ENCODE measurements at places on chromosomes 4 and X.

GRCh38 chr4:9921326-9921725, 100.0 kb downstream of the SLC2A9 start:
- DNase-seq, result no peak

DNA sequence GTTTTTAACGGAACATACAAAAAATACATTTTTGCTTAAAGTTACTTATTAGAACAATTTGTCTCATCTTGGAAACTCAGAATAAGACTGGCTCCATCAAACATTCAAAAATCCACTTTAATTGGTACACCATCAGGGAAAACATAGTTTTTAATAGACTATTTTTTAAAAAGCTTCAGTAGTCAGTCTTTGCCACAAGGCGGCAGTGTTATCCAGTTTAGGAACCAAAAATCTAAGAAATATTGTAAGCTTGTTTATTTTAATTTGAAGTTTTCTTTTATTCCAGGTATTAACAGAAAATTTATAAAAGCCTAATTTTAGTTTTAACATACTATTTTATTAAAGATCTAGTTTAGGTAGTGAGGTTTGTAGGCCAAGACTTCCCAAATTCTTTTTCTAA, 107.7 kb downstream of the APOOL start:
- no peak for DNase-seq

- no peak for DNase-seq
These were observed 4.1 kb downstream of the HDAC8 start for GRCh38 chrX:72568406-72569092.

- peak; percentile 28 for DNase-seq
These were observed 252.4 kb upstream of the CPEB2 start for GRCh38 chr4:14749910-14750309.

DNA sequence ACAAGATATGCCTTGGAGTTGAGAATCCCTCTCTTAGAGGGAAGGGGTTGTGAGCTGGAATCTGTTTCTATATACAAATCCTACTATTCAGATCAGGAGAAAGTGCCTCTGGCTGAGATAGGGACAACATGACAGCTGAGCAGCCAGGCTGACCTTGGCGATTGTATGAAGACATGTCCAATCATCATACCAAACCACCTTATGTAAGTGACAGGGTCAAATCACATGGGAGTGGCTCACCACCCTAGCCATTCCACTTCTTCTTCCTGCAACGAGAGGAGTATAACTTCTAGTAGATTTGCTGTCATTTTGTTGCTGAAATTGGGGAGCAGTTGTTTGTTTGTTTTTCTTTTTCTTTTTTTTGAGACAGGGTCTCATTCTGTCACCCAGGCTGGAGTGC, 48.3 kb upstream of the TMEM150C start:
- no peak for DNase-seq

DNA sequence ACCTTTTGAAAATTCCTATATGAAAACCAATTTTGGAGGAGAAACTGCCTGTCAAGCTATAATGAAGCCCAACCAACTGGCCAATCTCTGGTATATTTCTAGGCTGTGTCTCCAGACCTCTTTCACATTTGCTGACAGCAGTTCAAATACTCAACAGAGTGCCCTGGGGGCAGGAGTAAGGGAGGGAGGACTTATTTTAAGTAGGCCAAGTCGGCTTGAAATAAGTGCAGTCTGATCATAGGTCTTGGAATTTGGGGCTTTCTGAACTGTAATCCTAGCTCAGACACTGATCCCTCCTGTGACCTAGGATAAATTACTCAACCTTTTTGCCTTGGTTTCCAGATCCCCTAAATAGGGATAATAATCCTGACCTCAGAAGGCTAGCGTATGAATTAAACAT, 59.4 kb upstream of the SLC7A11 start:
- no peak for DNase-seq

GRCh38 chr4:112251019-112251643, 19.5 kb downstream of the AP1AR start:
- DNase-seq, result no peak

DNA sequence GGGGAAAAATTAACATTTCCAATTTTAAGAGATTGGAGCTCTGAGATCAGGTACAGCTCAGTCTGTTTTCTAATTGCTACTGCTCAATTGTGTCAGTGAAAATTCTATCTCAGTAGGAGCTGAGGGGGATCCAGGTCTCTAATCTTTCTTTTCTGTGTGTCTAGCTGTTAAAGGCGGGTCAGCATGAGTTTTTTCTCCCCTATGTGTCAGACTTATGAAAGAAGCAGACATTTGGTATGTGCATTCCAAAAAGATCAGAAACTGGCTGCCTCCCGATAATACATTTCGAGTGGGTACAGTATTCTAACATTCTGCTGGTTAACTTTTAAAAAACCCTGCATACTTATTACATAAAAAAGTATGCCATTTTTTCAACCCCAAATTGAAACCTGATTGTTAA, 72.4 kb downstream of the PCDH7 start:
- DNase-seq, result no peak

- DNase-seq, result no peak
These were observed 1.0 kb downstream of the PGRMC2 start for GRCh38 chr4:128286474-128287058.

GRCh38 chr4:112060212-112060611, 85.0 kb upstream of the FAM241A start:
- no peak for DNase-seq

DNA sequence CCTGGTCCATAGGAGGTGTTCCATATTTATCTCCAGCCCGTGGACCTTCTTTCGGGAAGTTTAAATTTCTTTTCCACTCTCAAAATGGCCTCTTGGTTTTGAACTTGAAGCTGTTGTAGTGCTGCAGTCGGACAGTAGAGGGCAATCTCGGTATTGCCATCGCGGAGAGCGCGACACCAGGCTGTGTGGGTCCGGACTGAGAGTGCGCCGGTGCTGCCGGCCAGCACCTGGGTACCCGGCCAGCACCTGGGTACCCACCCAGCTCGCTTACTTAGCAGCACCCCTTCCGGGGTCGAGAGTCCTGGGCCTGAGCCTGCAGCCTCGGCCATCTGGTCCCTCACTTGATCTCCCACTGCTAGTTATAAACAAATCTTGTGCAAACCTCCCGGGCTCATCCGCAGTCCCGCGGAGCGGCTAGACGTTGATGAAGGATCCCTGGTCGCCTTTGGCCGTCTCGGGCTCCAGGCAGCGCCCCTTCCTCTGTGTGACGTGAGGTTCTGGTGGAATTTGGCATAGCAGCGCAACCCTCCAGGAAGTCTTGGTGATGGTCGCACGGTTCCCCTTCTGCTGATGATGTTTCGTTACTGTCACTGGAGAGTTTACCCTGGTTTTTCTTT, 18.0 kb downstream of the FAM9A start:
- peak; percentile 49 for DNase-seq

- DNase-seq, result no peak
These were observed 138.0 kb downstream of the VEGFC start for GRCh38 chr4:176654565-176655216.

DNA sequence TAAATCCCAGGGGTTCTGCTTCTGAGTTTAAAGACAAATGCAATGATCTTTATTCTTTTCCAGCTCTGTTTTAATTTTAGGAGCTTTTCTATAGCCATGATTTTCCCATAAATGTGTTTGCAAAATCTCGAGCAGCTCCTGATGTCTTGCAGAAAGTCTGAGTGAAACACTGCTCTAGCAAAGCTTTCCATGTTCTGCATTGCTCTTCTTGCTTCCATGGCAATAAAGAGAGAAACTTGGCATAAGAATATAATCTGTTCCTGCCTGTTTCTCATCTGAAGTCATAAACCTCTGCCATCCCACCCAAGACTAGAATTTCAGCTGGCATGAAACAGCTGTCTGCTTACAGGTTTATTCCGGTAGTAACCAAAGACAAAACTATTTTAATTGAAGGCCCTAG, 254.5 kb downstream of the SPRY1 start:
- no peak for DNase-seq

DNA sequence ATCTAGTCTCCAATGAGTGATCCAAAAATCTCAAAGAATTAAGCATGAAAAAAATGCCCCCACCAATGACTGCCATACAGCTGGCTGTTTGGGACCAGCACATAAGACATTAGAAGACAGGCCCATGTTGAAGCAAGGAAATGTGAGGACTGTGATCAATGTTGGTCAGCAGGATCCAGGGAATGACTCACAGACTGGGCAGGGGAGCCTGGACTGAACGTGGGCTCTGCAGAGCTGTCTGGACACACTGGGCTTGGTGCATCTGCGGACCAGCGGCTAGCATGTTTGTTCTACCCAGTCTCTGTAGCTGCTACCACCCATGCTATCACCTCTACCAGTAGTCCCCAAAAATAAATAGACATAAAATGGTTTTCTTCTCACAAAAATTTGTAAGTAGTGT, 108.6 kb downstream of the PALLD start:
- no peak for DNase-seq

- DNase-seq, result no peak
These were observed 1.2 kb downstream of the UCHL1 start for GRCh38 chr4:41257906-41258305.

GRCh38 chr4:110769578-110769977, 146.7 kb upstream of the PITX2 start:
- no peak for DNase-seq

- no peak for DNase-seq
These were observed 1.1 kb downstream of the TAFAZZIN start for GRCh38 chrX:154412468-154412867.

DNA sequence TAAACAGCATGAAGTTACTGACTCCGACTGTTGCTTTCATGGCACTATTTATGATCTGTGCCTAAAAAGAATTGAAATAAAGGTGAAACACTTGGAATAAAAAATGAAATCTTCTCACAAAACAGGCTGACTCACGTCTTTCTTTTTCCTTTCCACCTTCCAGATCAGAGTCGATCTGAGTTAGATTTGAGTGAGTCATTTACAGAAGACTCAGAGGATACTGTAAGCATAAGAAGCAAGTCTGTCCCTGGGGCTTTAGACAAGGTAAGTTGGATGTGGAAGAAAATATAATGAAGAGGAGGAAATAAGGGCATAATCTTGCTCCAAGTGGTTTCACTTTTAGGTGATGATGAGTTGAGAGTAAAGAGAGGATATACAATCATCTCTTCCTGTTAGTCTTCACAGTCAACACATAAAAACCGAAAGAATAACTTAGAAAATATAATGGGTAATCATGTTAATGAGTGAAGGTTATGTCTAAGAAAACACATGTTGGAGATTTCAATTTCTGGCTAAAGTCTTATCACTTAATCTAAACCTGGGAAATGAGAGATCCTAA, 89.7 kb downstream of the SYTL5 start:
- no peak for DNase-seq

DNA sequence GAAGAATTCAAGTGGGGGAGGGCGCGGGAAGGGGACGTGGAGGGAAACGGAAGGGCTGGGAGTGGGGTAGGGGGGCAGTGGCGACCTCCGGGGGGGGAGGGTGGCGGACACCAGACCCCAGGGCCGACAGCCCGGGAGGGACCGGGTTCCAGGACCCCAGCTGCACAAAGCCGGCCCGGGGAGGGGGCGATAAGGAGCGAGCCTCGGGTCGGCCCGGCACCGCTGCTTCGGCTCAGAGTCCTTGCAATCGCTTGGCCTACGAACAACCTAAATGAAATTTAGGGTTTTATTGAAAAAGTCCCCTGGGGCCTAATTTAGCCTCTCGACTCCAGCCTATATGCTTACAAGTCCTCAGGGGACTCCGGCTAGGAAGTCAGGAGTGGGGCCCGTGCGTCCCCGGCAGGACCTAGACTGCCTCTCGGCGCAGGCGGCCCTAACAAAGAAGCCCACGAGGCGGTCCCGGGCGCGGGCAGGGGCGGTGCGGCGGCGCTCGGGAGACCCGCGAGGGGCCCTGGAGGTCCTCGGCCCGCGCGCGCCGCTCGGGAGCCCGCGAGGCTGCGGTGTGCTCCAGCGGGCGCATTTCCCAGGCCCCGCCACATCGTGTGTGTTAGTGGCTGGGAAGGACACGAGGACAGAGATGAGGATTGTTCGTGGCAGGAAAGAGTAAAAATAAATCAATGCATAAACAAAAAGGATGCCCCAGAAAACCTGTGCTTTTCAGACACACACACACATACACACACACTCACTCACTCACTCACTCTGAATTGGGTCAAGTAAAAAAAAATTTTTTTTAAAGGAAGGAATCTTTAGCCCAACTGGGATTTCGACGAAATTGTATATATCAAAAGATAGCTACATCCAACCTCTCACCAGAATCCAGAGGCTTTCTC, 70.0 kb downstream of the MGST2 start:
- DNase-seq, result no peak

DNA sequence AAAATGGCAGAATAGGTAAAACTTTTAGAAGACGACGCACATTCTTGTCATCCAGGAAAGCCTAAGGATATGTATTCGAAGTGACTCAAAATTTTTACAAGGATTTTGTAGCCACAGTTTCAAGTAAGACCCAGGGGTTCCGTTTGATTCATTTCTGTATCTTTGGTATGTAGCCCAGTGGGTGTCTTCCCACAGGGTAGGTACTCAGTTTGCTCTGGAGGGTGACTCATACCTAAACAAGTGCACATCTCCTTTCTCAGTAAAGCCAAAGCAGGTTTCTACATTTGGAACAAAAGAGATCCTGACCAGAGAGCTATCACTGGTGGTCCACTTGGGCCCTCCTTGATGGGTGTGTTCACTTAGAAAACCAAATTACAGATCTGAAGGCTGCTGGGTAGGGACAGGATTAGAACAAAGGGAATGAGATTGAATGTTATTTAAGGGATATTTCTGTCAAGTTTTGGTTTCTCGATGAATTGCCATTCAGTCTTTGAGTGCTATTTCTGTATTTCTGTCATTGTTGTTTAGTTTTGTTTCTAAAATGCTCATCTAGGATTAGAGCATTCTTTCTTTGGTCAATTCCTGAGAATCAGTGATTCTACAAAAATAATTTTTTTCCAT, 56.1 kb downstream of the PLS3 start:
- no peak for DNase-seq

GRCh38 chrX:140318296-140318695, 186.6 kb downstream of the SOX3 start:
- no peak for DNase-seq

DNA sequence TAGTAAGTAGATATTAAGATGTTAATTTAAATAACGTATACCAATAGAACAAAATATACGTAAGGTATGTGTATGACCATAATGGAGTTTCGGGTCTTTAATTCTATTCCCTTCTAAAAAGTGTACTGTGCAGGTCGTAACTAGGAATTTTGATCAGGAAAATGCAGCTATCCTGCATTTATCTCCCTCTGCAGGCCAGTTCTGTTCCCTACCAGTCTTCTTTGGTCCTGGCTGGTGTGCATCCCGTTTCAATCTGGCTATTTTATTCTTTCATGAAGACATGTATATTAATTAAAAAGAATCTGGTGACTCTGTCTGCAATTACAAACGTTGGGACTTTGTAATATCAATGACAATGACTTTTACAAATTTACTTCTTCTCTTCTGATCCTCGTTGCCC, 534.1 kb upstream of the AADAT start:
- DNase-seq, result no peak

DNA sequence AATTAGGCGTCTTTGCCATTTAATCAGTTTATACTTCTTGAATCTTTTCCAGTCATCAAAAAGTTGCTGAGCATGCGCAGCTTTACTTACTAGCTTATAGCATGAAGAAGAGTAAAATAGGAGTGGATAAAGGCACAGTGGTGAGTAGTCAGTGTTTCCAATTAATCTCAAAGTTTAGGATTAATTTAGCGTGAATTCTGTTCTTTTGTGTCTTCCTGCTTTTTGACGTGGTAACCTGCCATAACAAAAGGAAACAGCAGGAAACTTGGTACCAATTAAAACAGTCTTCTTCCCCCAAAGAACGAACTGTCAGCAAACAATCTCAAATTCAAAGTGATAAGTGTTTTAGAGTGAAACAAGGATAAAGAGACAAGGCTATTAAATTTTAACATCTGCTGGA, 61.9 kb downstream of the TET2 start:
- no peak for DNase-seq

Data from activated CD4-positive, CD25-positive, alpha-beta regulatory T cell treated with anti-CD3 and anti-CD28 coated beads, Interleukin-2, amount 50 U/mL, for 72 hours (primary cell).